ENCODE measurements at places on chromosomes 6 and 20.

DNA sequence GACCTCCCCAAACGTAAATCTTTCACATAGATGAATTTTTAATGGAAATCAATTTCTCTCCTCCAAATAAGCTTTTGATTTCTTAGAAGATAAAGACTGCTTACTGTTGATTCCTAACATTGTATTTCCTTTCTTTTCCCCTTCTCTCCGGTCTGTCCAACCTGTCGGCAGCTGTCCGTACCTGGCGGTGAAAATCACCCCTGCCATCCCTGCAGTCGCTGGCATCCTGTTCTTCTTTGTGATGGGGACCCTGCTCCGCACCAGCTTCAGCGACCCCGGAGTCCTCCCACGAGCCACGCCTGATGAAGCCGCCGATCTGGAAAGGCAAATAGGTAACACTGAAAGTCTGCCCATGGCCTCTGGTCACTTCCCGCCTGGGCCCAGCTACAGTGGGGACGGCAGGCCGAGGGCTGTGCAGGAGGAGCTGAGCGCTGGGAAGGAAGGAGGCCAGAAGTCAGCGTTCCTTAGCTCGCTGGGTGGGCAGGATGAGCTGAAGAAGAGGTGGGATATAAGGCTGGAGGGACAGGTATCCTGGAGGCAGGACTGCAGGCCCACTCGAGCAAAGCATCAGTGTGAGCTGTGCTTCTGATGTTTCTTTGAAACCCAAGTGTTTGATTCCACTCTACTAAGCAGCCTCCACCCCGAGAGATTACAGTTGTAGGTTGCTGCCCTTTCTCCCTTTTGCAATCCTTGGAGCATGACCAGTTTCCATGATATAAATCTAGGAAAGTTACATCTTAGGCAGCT lies 161.6 kb downstream of the ZDHHC14 start:
- DNase-seq, result no peak

DNA sequence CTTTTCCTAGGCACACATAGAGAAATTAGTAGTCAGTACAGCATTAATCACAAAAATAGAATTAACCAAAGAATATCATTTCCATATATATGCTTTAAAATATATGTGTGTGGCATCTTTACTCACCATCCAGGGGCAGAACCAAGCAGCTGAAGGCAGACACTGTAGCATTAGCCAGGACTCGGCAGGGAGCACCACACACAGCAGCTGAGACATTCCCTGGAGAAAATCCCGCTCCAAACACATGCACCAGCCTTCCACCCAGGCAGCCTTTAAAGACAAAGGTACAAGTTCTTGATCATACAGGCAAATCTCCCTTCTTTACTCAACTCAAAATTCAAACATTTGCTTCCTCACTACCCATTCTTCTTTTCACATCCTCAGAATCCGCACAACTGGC lies 64.7 kb downstream of the PKHD1 start:
- DNase-seq, result no peak

- no peak for DNase-seq
Observed at GRCh38 chr6:135141728-135142127, 39.4 kb upstream of the MYB start.

- no peak for DNase-seq
Observed at GRCh38 chr20:46749147-46749546, 39.7 kb downstream of the SLC2A10 start.

- no peak for DNase-seq
Observed at GRCh38 chr6:12335131-12335527, 45.0 kb downstream of the EDN1 start.

- no peak for DNase-seq
Observed at GRCh38 chr6:100317031-100317430, 147.7 kb downstream of the SIM1 start.

GRCh38 chr6:95431637-95432228 lies 145.6 kb upstream of the MANEA start:
- peak; percentile 29 for DNase-seq
